ENCODE measurements at places on chromosomes 6 and 20.

DNA sequence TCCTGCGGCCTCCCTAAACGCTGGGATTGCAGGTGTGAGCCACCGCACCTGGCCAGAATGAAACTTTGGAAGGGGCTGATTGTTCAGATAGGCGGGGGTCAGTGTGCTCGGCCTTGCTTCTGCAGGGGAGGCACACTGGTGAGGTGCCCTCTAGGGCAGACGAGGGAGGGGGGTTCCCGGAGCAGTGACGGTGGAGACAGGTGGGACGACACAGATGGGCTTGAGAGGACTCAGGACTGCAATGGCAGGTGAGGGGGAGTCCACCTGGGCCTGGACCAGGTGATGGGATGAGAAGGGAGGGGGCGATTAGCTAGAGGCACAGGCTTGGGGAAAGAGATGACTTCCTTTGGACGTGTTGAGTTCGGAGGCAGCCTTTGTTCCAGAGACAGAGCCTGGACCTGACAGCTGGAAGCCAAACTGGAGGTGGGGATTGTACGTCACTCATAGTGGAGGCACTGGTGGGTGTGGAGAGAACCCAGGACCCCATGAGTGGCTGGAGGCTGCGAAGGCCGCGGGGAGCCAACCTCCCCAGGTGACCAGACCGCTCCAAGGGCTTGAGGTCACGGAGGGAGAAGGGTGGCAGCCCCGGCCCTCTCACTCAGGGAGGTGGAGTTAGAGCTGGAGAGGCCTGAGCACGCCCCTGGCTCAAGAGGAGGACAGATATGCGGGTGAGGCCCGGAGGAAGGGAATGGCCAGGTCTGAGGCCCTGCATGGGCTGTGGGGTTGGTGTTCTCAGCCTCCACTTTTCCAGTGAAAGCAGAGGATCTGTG is 10.5 kb upstream of the MAP1LC3A start:
- DNase-seq, result no peak

DNA sequence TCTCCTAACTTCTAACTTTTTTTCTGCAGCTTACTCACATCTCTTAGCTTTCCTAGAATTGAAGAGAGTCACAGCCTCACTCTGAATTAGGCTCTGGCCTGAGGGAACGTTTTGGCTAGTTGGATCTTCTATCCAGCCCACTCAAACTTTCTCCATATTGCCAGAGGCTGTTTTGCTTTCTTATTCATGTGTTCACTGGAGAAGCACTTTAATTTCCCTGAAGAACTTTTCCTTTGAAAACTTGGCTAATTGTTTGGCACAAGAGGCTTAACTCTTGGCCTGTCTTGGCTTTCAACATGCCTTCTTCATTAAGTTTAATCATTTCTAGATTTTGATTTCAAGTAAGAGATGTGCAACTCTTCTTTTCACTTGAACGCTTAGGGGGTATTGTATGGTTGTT is 138.2 kb upstream of the PLCB4 start:
- no peak for DNase-seq

DNA sequence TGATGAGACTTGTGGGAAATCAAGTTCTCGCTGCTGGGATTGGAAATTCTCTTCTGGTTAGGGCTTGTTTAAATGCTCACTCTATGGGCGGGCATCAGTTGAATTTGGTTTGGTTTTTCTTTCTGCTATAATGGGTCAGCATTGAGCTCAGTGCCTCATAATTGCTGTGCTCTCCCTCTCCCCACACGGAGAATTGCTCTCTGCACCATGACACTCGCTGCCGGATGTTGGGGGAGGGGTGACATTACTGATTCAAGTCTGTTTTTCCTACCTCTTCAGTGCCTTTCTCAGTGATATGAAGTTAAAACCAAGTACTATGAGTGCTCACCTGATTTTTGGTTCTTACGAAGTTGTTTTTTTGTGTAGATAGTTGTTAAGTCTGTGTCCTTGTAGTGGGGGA is 599.6 kb downstream of the EPM2A start:
- DNase-seq, result no peak

DNA sequence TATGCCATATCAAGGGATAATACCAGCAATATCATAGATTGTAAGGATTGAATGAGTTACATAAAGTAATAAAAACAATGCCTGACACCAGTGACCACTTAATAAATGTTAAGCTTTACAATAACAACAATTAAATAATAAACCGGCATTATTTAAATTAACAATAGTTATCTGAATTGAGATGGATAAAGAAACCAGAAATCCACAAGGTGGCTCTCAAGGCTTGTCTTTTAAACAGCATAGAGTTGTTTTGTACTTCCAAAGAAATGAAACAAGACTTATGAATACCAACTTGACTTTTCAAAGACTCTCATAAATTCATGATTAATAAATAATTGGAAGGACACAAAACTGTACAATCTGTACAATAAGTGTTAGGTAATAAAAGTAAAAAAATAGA is 203.1 kb downstream of the ASCC3 start:
- DNase-seq, result no peak

- DNase-seq, result no peak
Measured at GRCh38 chr20:43389211-43389610, 68.5 kb upstream of the SRSF6 start.

GRCh38 chr6:152969688-152970418 is 13.0 kb downstream of the FBXO5 start:
- no peak for DNase-seq

GRCh38 chr6:99121748-99122147 is 174.0 kb upstream of the FBXL4 start:
- no peak for DNase-seq
